ENCODE measurements at places on chromosomes 4 and X.

GRCh38 chr4:76188557-76188956, 25.1 kb downstream of the SCARB2 start:
- DNase-seq = no peak

DNA sequence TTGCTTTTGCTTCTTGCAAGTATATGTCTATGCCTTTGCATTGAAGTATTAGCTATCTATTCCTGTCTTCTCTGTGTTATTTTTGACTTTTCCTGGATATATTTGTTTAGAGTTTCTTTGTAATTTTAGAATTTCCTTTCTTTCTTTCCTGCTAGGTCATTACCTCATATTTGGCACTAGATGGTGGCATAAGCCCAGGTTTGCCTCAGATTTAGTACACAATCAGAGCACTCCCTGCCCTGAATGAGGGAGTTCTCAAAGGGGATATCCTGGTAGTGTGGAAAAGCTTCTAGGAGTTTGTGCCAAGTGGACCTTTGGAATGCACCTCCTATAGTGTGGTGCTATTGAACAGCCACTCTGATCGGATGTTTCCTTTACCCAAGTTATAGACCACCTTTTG, 181.6 kb downstream of the UGT8 start:
- DNase-seq = no peak

DNA sequence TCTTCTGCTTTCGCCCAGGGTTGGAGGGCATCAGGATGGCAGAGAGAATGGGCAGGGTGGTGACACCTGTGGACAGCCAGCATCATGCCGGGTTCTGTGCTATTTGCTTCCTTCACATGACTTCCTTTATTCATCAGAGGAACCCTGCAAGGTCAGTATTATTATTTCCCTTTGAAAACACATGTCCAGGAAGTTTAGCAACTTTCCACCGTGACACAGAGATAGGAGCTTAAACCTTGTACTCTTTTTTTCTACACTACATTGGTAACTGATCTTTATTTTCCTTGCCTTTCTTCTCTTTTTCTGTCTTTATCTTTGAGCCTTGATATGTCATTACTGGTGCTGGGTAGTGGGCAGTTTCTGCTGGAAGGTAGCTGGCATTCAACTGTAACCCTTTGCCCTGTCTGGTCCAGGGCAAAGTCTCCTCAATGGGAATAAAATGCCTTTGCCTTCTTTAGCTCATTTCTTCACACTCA, 5.0 kb upstream of the MGST2 start:
- no peak for DNase-seq

GRCh38 chr4:94880956-94881355, 123.2 kb downstream of the BMPR1B start:
- DNase-seq = no peak

DNA sequence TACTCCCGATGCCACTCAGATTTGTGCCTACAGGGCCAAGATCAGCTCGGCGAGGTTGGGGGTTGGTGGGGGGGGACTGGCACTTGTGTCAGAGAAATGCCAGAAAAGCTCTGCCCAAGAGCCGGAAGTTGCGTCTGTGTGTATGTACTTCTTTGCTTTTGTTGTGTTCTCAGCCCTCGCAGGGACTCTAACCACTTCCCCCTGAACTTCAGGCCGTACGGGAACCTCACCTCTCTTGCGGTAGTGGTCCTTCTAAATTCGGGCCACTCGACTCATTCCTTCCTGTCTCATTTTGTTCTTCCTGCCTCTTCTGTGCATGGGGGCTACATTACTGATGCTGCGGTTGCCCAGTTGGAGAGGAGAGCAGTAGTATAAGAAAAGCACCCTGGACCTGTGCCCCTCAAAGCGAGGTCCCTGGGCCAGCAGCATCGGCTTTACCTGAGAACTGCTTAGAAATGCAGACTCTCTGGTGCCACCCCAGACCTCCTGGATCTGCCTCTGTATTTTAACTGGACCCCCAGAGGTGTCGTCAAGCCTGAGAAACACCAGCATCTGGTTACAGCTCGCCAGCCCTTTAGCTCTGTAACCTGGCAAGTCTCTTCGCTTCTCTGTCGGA, 146.3 kb upstream of the RPS6KA3 start:
- DNase-seq = peak; percentile 19

- peak; percentile 54 for DNase-seq
These were observed at the start of gene ELF4 for GRCh38 chrX:130110379-130111219. ELF4 (minus strand) TSS chrX:130110497; CDS start chrX:130081330, 29,167 bp downstream.

- DNase-seq = no peak
These were observed 82.0 kb downstream of the MANBA start for GRCh38 chr4:102678695-102679335.

DNA sequence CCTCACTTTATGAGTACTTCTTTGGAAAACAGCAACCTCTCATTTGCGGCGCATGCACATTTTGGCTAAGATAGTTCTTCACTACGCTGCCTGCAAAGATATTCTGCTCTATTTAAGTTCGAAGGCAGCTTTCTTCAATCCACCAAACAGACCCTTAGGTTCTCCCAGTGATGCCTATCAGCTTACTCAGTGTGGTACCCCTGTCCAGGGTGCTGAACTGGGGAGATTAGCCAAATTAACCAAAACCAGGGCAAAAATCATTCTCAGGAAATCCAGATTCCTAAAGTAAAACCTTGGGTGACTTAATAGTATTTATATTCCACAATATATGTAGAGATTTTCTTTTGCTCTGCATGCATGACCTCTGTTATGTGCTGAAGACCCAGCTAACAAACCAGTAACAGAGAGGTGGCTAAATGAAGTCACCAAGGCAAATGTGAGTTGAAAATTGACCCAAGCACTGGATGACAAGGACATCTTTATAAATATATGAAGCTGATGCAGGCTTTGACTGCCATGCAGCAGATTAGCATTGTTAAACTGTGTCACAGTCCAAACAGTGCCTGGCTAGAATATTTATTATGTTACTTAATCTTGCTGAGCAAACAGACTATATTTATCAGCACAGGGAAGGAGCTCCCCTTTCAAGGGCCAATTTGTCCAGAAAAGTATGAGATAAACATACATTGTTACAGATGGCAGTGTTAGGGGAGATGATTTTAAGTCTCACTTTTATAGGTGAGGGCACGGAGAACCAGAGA, 418.2 kb downstream of the STIM2 start:
- DNase-seq = no peak

DNA sequence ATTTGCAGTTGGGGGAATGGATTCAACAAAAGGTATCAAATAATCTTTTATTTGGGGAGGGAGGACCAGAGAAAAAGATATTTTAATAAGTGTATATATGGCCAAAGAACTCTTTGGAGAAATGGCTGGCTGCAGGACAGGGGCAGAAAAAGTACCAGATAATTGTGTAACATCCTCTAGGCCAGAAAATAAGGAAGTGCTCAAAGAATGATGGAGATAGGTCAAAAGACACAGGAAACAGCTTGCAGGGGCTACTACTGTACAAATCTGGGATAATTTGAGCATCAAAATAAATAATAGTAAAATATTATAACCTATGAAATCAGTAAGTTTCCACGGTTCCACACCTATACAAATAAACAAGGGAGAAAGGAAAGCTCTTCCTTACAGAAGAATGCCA, 34.8 kb downstream of the KLHL5 start:
- DNase-seq = no peak

DNA sequence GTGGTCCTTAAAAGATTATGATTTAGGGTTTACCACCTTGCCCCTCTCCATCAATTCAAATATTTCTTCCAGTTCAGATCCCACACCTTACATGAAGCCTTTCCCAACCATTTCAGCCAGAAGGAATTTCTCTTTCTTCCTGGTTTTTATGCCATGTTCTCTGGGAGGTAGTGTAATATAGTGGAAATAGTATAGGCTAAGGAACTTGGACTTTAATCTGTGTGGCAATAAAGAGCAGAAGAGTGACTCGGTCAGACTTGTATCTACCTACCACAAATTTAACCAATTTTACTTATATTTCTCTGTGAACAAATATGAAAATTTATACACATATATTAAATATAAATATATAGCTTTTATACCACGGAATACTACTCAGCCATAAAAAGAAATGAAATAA, 18.4 kb upstream of the CISD2 start:
- DNase-seq = no peak

GRCh38 chr4:115259642-115260041, 146.2 kb upstream of the NDST4 start:
- no peak for DNase-seq

DNA sequence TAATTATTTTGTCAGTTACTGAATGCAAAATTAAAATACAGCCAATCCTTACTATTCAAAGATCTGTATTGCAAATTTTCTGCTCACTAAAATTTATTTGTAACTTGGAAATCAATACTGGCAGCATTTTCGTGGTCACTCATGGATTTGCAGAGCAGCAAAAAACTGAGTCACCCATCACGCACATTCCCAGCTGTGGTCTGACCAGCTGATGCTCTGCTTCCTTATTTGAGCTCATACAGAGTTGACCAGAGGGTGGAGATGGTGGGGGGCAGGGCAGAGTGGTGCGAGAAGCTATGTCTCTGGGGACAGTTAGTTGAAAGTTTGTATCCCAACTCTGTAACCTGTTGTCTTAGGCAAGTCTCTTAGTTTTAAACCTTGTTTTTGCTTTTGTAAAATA, 214.8 kb downstream of the SPCS3 start:
- DNase-seq = no peak
